Vagina (tissue), 2 donors: ENCODE measurements at places on chromosomes 16 and 17.

GRCh38 chr16:25033852-25034251 is 18.7 kb upstream of the ARHGAP17 start:
- peaks cover 20% of the 10 kb centered on the region for H3K4me1 ChIP-seq
- no peak overlapping the region for H3K4me3 ChIP-seq
- no peaks in the 10 kb centered on the region for H3K36me3 ChIP-seq

GRCh38 chr17:9790889-9791876 is at the start of gene DHRS7C:
Gene DHRS7C, minus strand, starts transcription at chr17:9791592. Its CDS starts 308 bp downstream, at chr17:9791284.
- no peak for DNase-seq
- no peak within 1 kb of the TSS for H3K27ac ChIP-seq
- no peaks in the 10 kb centered on the region for H3K36me3 ChIP-seq
- no peaks in the 10 kb centered on the region for H3K4me1 ChIP-seq

- H3K4me3 ChIP-seq = no peak overlapping the region
- no peak overlapping the region for H3K27ac ChIP-seq
- no peaks in the 10 kb centered on the region for H3K27me3 ChIP-seq
- DNase-seq = no peak
- H3K4me1 ChIP-seq = no peaks in the 10 kb centered on the region
Measured at GRCh38 chr16:54317101-54317611, 30.6 kb upstream of the IRX3 start.

DNA sequence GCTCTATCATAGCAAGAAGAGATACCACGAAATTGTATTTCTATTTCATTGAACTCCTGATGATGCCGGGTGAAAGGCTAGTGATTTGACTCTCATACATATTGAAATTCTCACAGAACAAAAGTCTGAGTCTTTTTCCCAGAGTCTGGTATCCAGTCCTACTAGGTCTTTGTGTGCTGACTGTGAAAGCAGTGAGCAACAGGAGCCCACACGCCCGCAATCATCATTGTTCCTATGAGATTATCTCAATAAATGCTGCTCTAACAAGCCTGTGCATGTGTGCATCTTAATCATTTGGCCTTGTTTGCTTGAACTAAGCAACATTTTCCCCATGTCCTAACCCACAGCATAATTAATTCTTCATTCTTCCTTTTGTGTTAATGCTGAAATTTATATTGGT is 1466.0 kb downstream of the CDH11 start:
- DNase-seq = no peak
- H3K36me3 ChIP-seq = no peaks in the 10 kb centered on the region
- H3K27me3 ChIP-seq = no peaks in the 10 kb centered on the region
- no peak overlapping the region for H3K27ac ChIP-seq
- H3K4me3 ChIP-seq = no peak overlapping the region

- H3K27me3 ChIP-seq = no peaks in the 10 kb centered on the region
- peaks cover 12% of the 10 kb centered on the region for H3K4me1 ChIP-seq
- H3K27ac ChIP-seq = no peak overlapping the region
- DNase-seq = no peak
- no peaks in the 10 kb centered on the region for H3K36me3 ChIP-seq
Measured at GRCh38 chr17:82148011-82148410, 50.0 kb upstream of the FASN start.

- no peaks in the 10 kb centered on the region for H3K36me3 ChIP-seq
- H3K27ac ChIP-seq = no peak overlapping the region
- no peaks in the 10 kb centered on the region for H3K4me1 ChIP-seq
- DNase-seq = no peak
Measured at GRCh38 chr17:37512442-37513068, 22.9 kb downstream of the DUSP14 start.

- no peak for DNase-seq
- no peaks in the 10 kb centered on the region for H3K36me3 ChIP-seq
- H3K27ac ChIP-seq = peak overlapping the region; percentile 88
Measured at GRCh38 chr16:75244844-75245758, 6.3 kb downstream of the BCAR1 start.

DNA sequence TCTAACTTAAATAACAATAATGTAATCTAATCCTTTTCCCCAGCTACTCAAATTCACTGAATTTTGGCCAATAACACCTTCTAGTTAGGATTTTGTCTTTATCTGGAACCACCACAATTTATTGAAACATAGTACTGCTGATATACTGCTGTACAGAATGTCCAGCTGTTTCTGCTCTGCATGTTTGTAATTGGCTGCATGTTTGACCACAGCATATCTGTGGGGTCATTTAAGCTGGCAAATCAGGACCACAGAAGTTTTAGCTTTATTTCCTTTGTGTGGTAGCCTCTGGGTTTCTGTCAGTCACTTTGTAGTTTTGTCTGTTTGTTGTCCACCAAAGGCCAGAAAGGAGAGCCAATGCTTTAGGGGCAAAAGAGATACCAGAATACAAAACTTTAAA is 22.2 kb upstream of the RAB11FIP4 start:
- no peak overlapping the region for H3K4me3 ChIP-seq
- DNase-seq = no peak
- no peaks in the 10 kb centered on the region for H3K4me1 ChIP-seq
- no peaks in the 10 kb centered on the region for H3K27me3 ChIP-seq
- H3K27ac ChIP-seq = no peak overlapping the region

DNA sequence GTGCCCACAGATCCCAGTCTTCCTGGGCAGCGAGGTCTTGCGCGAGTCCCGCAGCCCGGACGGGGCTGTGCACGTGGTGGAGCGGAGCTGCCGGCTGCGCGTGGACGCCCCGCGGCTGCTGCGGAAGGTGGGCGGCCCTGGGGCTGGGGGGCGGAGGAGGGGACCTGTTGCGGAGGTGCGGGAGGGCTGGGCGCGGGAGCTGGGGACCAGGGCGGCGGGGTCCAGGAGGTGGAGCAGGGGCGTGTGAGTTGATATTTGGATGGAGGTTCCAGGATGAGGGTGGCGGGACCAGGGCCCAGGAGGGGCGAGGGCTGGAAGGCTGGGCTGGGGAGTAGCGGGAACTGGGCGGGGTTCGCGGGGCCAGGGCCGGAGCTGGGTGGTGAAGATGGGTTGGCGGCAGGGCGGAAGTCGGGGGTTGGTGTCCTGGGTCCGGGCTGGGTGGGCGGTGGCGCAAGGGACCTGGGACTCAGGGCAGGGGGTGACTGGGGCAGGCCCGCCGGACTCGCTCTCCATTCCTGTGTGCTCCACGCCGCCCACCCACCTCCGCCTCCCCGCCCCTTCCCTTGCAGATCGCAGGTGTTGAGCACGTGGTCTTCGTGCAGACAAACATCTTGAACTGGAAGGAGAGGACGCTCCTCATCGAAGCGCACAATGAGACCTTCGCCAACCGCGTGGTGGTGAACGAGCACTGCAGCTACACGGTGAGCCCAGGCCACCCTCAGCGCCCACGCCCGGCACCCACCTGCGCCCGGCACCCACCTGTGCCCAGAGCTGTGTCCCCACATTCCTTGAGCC is 29.6 kb downstream of the SEC14L5 start:
- H3K4me3 ChIP-seq = no peak overlapping the region
- H3K27me3 ChIP-seq = peaks cover 7% of the 10 kb centered on the region
- peaks cover 9% of the 10 kb centered on the region for H3K4me1 ChIP-seq
- no peaks in the 10 kb centered on the region for H3K36me3 ChIP-seq
- H3K27ac ChIP-seq = no peak overlapping the region

- no peak for DNase-seq
- H3K4me1 ChIP-seq = peaks cover 23% of the 10 kb centered on the region
- H3K27ac ChIP-seq = peak overlapping the region; percentile 24
- H3K4me3 ChIP-seq = no peak overlapping the region
Measured at GRCh38 chr16:11181899-11182279, 74.1 kb downstream of the SOCS1 start.

DNA sequence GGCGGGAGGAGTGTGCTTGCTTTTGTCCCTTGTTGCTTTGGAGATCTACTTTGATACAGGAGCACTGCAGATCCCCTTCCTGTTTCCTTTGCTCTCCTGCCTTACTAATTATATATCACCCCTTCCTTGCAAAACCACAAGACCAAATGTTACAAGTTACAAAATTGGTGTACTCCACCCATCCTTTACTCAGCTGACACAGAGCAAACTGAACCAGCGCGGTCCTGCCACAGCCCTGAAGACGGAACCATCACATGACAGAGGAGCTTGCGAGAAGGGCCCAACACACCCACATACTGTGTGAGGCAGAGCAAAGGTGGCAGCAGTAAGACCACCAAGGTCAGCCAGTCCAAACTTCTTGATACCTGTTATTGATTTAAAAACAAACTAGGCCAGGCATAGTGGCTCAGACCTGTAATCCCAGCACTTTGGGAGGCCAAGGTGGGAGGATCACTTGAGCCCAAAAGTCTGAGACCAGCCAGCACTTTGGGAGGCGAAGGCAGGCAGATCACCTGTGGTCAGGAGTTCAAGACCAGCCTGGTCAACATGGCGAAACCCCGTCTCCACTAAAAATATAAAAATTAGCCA is 33.2 kb downstream of the CYTH1 start:
- peak overlapping the region; percentile 92 for H3K27ac ChIP-seq
- H3K4me3 ChIP-seq = no peak overlapping the region
- H3K36me3 ChIP-seq = no peaks in the 10 kb centered on the region
- DNase-seq = no peak
- H3K4me1 ChIP-seq = peaks cover 47% of the 10 kb centered on the region
- H3K27me3 ChIP-seq = no peaks in the 10 kb centered on the region

DNA sequence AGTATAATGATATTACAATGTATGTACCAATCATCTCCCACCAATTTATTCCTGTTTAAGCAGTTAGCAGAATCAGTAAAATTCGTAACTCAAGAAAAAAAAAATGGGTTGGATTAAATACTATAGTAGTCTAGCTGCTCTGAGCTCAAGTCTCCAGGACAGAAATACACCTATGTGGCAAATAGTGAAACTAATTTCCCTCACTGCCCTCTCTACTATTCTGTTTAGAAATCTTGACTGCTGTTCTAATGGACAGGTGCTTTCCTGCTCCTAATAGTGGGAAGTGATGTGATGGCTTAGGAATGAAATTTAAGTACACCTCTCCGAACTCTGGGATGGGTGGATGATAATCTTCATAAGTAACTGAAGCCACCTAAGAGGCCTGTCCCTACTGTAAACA is 175.7 kb downstream of the KCNJ2 start:
- H3K27me3 ChIP-seq = no peaks in the 10 kb centered on the region
- H3K36me3 ChIP-seq = no peaks in the 10 kb centered on the region
- H3K27ac ChIP-seq = no peak overlapping the region
- no peak for DNase-seq

- H3K36me3 ChIP-seq = no peaks in the 10 kb centered on the region
- no peak overlapping the region for H3K27ac ChIP-seq
- no peaks in the 10 kb centered on the region for H3K4me1 ChIP-seq
- DNase-seq = no peak
- H3K27me3 ChIP-seq = no peaks in the 10 kb centered on the region
- no peak overlapping the region for H3K4me3 ChIP-seq
Measured at GRCh38 chr17:74815550-74816370, 39.6 kb upstream of the NAT9 start.

DNA sequence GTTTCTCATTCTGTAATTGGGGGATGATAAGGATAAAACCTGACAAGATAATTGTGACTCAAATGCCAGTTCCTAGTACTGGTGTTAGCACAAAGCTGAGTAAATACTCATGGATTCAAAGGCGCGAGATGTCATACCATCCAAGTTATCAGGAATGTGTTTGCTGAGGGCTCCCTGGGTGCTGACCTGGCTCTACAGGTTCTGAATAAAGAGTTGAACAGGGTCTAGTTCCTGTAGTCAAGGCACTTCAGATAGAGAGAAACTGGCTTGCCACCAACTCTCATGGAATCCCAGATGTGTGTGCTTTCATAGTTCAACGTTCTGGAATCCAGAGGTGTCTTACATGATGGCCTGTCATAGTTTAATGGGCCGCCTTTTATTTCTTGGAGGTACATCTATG is 141.6 kb downstream of the PRKCA start:
- no peaks in the 10 kb centered on the region for H3K36me3 ChIP-seq
- H3K4me3 ChIP-seq = no peak overlapping the region
- H3K4me1 ChIP-seq = no peaks in the 10 kb centered on the region
- DNase-seq = no peak

GRCh38 chr17:77444628-77444983 is 303.8 kb downstream of the SEC14L1 start:
- DNase-seq = no peak
- H3K27me3 ChIP-seq = no peaks in the 10 kb centered on the region
- no peaks in the 10 kb centered on the region for H3K36me3 ChIP-seq
- peaks cover 97% of the 10 kb centered on the region for H3K4me1 ChIP-seq

- DNase-seq = no peak
- no peak overlapping the region for H3K4me3 ChIP-seq
- H3K4me1 ChIP-seq = no peaks in the 10 kb centered on the region
- no peak overlapping the region for H3K27ac ChIP-seq
- H3K27me3 ChIP-seq = no peaks in the 10 kb centered on the region
Measured at GRCh38 chr17:12887088-12887487, 97.8 kb downstream of the ARHGAP44 start.

- peak overlapping the region; percentile 2 for H3K4me3 ChIP-seq
- H3K27me3 ChIP-seq = no peaks in the 10 kb centered on the region
- DNase-seq = no peak
- H3K4me1 ChIP-seq = peaks cover 16% of the 10 kb centered on the region
- H3K27ac ChIP-seq = peak overlapping the region; percentile 89
- H3K36me3 ChIP-seq = no peaks in the 10 kb centered on the region
Measured at GRCh38 chr16:69890892-69891282, 60.2 kb upstream of the CLEC18A start.

- no peak for DNase-seq
- peaks cover 5% of the 10 kb centered on the region for H3K36me3 ChIP-seq
- no peaks in the 10 kb centered on the region for H3K27me3 ChIP-seq
- no peak overlapping the region for H3K27ac ChIP-seq
- no peak overlapping the region for H3K4me3 ChIP-seq
Measured at GRCh38 chr16:74524926-74525325, 82.0 kb downstream of the GLG1 start.

DNA sequence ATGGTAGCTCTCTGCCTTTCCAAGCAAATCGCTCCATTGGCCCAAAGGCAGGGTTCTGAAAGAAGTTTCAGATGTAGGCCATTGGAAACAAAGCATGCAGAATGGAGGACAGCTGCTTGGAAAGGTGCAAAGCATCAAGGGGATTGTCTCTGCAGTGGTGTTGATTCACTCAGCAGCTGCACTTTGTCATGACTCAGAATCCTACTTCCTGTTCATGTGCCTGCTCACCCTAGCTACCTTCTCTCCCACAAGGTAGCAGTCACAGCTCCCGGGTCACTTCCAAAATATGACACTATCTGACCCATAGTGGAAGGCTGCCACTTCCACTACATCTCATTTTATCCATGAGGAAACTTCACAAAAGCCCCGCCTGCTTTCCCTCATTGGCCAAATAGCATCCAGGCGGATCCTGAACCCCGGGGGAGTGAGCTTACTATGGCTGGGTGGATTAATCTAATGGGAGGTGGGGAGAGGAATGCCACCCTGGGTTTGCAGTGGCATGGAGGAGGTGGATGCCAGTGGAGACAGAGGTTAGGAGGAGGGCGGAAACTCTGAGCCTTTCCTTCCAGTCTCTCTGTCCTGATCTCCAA is 74.7 kb upstream of the NKD1 start:
- H3K27ac ChIP-seq = no peak overlapping the region
- H3K36me3 ChIP-seq = no peaks in the 10 kb centered on the region
- peaks cover 5% of the 10 kb centered on the region for H3K4me1 ChIP-seq

- H3K27me3 ChIP-seq = no peaks in the 10 kb centered on the region
- H3K27ac ChIP-seq = peak overlapping the region; percentile 78
- DNase-seq = no peak
- H3K36me3 ChIP-seq = no peaks in the 10 kb centered on the region
- H3K4me1 ChIP-seq = peaks cover 70% of the 10 kb centered on the region
Measured at GRCh38 chr16:85463672-85464382, 149.3 kb upstream of the GSE1 start.

GRCh38 chr16:89184933-89185794 is 13.6 kb downstream of the CDH15 start:
- no peaks in the 10 kb centered on the region for H3K36me3 ChIP-seq
- H3K4me3 ChIP-seq = no peak overlapping the region
- H3K27me3 ChIP-seq = no peaks in the 10 kb centered on the region
- no peak overlapping the region for H3K27ac ChIP-seq
- H3K4me1 ChIP-seq = no peaks in the 10 kb centered on the region

GRCh38 chr17:19717411-19717908 is 1.1 kb upstream of the SLC47A2 start:
- no peaks in the 10 kb centered on the region for H3K36me3 ChIP-seq
- H3K4me1 ChIP-seq = peaks cover 46% of the 10 kb centered on the region
- DNase-seq = peak; percentile 92
- H3K4me3 ChIP-seq = no peak overlapping the region
